ENCODE measurements at places on chromosomes 12 and 14. TPM values are rescaled to one million over a fixed set of nuclear protein-coding genes. Genes with fewer than 3 reads are reported as not detected.

DNA sequence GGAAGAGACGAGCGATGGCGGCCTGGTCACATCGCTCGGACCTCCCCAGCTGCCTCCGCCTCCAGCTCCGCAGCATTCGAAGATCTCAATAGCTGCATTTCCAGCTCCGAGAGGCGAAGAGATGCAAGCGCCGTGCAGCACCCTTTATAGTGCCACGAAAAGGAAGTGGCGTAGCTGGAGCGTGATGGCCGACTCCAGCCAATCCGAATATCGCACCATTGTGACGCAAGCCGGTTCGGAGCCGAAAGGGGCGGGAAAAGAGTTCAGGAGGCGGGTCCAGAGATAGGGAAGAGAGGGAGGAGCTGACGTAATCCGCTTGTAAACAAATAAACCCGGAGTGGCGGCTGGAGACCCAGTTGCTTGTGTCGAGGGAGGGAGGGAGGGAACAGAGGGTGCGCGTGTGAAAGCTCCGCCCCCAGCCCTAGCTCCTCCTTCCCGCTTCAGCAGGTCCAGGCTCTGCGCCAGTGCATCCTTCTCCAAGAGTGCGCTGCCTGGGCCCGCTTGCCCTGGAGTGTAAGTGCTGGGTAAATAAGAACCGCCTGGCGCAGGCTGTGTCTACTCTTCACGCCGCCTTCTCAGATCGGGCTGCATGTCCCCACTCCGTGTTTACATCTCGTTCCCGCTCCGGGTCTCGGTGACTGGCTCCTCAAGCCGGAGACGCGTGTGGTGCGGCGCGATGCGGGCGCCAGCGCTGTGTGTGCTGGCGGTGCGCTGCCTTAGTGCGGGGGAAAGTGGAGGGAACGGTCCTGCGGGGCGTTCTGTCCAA, at the start of gene BTG1:
TSS of gene BTG1 (minus strand) at position 116 of the 766 bp plus-strand sequence. CDS start 311 bp downstream, outside the sequence.
- DNase-seq, result peak; percentile 99

- DNase-seq, result no peak
Measured at GRCh38 chr14:99436247-99437180, 44.1 kb downstream of the SETD3 start.

CD27 gene
- 5.3 TPM for total RNA-seq

GRCh38 chr12:120067084-120067869, 49.3 kb downstream of the RAB35 start:
- DNase-seq, result no peak

GRCh38 chr14:68951035-68951797, 27.9 kb downstream of the ACTN1 start:
- DNase-seq, result peak; percentile 84

DNA sequence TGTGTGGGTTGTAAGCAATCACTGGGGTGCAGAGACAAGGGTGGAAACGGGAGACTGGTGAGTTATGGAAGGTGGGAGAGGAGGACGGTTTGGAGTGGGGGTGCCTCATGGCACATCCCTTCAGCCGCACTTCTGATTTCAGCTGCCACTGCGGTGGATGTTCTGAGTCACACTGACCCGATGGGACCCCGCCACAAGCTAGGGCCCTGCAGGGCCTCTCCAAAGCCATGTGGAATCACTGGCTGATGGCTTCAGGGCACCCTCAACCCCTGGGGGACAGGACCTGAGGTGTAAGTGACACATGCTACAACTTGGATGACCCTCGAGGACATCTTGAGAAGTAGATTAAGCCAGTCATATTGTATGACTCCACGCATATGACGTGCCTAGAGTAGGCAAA, 53.7 kb downstream of the GPR68 start:
- no peak for DNase-seq

DNA sequence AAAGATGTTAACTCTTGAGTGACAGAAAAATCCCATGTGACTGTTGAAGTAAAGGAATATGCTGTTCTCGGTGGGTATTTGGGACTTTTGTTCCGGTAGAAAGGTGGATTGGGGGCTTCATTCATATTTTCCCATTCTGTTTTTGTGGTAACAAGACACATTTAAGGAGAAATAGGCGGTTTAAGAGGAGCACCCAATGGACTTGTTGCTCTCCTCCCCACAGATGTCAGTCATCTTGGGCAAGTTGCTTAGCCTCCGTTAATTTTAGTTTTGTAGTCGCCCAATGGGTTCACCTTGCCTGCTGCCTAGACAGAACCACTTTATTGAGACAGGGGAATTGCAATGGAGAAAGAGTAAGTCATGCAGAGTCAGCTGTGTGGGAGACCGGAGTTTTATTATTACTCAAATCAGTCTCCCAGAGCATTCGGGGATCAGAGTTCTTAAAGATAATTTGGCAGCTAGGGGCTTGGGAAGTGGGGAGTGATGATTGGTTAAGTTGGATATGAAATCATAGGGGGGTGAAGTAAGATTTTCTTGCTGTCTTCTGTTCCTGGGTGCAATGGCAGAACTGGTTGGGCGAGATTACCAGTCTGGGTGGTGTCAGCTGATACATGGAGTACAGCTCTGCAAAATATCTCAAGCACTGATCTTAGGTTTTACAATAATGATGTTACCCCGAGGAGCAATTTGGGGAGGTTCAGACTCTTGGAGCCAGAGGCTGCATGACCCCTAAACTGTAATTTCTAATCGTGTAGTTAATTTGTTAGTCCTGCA, 50.3 kb downstream of the SLC38A1 start:
- DNase-seq, result peak; percentile 46

DNA sequence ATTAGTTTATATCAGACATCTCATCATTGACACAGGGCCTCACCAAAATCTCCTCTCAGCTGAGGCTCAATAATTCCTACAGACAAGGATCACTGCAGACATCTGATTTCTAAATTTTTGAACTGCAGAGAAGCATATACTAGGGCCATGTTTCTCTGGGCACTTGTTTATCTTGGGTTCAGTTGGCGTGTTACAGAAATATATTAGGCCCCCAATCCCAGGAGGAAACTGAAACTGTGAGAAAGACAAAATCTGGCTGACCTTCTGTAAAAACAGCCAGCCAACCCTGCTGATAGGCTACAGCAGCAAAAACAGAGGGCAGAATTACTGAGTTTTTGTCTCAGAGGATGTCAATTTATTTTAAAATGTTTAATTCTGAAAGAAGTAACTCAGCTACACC, 634.6 kb downstream of the ETNK1 start:
- no peak for DNase-seq

DNA sequence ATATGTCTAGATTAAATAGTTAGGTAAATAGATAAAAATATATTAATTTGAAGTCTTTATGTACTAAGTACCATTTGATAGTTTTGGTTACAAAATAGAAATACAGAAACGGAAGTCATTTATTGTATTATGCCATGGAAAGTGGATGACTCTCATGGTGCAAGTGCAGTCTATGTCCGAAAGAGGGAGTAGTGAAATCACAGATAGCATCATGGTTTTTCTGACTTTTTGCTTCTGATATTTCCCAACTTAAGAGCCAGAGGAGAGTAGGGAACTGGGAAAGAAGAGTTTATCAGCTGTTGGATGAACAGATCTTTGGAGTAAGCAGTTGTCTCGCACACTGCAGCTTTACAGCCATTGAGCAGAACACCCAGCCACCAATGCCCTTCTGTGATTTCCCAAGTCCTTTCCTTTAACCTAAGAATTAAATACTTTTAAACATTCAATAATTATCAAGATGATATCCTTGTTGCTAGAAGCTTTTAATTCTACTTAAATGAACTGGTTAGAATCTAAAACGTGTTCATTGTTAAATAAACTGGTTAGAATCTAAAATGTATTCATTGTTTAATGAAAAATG, 18.4 kb upstream of the SRGAP1 start:
- DNase-seq, result no peak

DNA sequence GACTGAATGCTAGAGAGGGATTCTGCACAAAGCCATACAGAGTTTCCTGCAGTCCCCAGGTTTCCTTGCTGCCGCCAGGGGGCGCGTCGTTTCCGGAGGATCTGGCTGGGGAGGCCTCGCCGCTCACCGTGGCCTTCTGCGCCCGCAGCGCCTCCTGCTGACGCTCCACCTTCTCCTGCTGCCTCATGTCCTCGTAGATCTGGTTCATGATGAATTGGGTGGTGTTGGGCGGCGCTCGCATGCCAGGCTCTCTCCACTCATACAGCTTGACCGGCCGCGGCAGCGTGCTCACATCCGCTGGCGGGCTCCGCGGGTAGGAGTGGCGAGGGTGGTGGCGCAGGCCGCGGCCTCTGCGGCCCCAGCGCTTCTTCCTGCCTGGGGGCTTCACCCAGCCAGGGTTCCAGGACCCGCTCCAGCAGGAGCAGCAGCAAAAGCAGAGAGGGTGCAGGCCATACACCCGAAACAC, 987 bp downstream of the CCER1 start:
- DNase-seq, result no peak

DNA sequence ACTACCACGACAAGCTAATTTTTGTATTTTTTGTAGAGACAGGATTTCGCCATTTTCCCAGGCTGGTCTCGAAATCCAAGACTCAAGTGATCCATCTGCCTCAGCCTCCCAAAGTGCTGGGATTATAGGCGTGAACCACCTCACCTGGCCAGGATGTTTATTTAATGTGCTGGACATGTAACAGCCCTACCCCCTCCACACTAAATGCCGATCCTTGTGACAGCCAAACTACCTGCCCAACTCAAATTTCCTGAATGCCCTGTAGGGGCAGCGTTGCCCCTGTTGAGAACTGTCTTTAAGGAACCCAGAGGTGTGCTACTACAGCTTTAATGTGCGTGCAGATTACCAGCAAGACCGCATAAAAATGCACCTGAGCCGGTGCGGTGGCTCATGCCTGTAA, 48.1 kb downstream of the KCNK13 start:
- DNase-seq, result no peak

DNA sequence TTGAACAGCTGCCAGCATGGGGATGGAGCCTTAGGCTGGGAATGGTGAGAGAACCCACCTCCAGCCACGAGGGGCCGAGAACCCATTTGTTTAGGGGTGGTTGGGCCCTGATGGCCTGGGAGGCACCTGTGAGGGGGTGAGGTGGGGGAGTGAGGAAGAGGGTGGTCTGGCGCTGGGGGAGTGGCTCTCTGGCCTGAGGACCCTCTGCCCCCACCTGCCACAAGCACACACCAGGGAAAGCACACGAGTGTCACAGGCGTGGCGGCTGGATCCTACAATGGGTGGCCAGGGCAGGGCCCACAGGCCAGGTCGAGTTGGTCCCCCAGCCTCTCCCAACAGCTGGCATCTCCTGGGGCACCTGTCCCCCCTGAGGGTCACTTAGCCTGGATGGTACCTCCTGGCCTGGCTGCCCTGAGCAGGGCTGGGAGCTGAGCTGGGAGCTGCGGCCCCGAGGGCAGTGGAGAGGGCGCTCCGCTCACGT, 340.5 kb downstream of the TMEM121 start:
- DNase-seq, result no peak

PRH1 gene
- total RNA-seq, result 24.0 TPM

DNA sequence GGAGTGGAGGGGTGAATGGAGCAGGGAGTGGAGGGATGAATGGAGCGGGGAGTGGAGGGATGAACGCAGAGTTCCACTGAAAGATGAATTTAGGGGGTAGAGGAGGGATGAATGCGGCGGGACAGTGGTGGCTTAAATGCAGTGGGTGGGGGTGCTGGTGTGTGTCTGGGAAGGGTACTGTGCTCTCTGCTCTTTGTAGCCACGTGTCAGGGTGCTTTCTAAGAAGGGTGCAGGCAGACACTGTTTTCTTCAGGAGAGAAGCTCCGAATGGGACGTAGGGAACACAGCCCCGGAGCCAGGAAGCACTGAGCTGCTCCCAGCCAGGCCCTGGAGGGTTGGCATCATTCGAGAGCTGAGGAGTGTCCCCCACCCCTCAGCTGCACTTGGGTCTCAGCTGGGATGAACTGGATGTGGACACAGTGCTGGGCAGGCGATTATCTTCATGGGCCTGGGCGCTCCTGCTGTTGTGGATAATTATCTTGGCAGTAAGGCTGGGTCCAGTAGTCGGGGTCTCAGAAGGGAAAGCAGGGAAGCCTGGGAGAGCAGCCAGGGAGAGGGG, 9.5 kb upstream of the CEP170B start:
- no peak for DNase-seq

DNA sequence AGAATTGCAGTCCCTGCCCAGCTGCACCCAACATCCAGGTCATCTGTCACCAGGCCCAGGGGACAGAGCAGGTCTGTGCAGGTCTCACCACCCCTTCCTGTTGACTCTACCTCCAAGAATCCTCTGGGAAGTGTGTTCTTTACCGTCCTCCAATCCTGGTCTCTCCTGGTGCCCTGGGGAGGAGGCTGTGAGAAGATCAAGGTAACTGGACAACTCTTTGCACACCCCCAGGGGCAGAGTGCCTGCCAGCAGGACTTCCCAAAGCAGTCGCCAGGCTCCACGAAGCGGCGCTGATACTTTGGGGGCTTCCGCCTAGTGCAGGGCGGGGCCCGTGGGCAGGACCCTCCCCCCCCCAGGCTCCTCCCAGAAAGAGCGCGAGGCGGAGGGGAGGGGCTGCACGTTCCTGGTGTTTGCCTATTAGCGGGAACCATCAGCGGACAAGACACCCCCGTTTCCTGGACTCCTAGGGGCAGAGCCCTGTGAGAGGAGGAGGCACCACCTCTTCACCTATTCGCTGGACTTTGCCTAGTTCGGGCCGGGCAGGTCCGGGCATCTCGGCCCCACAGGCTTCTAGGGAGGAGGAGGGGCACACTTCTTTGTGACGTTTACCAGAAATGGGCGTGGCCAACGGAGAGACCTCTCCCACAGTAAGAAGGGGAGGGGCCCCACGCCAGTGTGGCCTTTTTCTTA, 918.0 kb downstream of the AACS start:
- DNase-seq, result peak; percentile 35

APOF gene
- total RNA-seq, result not detected

DNA sequence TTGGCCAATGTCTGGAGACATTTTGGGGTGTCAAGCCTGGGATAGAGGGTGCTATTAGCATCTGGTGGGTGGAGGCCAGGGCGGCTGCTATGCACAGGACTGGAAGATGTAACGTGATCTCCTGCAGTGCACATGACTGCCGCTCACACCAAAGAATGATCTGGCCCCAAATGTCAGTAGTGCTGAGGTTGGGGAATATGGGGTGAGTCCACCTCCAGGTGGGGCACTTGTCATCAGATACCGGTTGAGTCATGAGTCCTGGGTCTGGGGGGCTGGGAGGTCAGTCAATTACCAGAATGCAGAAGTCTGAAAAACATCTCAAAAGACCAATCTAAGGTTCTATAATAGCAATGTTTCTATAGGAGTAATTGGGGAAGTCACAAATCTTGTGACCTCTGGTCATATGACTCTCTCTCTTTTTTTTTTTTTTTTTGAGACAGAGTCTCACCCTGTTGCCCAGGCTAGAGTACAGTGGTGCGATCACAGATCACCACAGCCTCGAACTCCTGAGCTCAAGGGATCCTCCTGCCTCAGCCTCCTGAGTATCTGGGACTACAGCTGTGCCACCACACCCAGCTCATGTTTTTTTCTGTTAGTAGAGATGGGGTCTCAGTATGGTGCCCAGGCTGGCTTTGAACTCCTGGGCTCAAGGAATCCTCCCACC, 6.0 kb upstream of the SDSL start:
- DNase-seq, result no peak

GRCh38 chr12:3594966-3595365, 104.0 kb downstream of the PRMT8 start:
- DNase-seq, result no peak

Measured in mucosa of descending colon (tissue), 3 donors.